ENCODE measurements at places on chromosomes 5 and 9.

GRCh38 chr5:39063037-39063436 lies 11.2 kb downstream of the RICTOR start:
- no peak for DNase-seq

DNA sequence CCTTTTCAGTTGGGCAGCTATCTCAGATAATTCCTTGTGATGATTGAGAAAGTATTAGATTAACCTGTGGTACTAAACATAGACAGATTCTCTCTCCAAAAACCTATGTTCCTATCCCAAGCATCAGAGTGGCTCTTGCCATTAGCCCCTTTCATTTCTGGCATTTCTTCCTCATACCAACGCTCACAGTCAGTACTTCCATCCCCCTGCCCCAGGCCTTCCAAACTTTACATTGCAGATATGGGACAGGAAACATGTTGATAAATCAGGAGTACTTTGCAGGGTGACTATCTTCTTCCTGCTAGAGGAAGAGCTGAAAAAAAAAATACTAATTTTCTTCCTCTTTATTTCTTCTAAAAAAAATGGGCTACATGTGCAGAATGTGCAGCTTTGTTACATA lies 442.6 kb upstream of the RGMB start:
- DNase-seq = no peak

DNA sequence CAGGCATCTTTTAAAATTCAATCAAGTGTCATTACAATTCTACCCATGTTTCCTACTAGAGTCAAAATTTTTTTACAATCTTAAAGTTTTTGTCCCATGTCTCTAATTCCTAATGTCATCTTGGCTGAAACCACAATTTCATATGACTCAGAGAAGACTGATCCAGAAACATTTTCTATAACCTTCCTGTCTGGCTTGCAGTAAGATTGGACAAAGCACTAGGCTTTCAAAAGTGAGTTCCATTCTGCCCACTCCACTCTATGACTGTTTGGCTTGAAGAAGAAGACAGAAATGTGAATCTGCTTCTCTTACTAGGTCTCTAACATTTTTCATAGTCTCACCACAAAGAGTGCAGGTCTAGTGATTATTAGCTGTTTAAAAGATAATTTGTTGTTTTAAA lies 88.8 kb downstream of the NR3C1 start:
- DNase-seq = no peak

DNA sequence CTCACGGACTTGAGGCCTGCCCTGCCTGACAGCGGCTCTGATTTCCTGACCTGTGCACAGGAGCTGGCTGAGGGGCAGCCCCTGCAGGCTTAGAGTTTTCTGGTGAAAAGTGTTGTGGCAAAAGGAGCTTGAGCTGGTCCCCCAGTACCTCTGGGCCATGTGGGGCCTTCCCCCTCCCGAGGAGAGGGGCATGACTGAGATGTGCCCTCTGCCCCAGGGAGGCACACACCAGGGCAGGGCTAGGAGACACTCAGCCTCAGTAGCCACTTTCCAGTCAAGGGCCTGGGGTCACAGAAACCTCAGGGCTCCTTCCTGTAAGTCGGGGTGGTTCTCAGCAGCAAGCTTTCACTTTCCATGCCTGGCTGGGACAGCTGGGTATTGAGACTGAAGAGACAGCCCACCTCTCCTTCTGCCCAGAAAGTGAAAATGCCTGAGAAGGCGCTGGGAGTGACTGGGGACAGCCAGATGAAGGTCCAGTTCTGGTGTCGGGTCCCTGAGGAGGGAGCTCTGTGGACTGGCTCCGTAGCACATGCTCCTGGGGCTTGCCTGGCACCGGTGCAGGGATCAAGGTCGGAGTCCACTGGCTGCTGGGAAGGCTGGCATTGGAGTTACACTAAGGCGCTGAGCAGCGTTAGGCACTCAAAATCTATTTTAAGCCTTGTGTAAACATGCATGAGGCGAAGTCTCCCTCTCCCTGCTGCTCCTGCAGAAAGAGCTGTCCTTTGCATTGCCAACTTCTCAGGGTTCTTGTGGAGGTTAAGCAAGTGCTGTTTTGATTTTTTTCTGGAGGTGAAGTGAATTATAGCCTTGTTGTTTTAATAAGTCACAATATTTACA lies 394.9 kb downstream of the GADD45G start:
- peak; percentile 10 for DNase-seq

DNA sequence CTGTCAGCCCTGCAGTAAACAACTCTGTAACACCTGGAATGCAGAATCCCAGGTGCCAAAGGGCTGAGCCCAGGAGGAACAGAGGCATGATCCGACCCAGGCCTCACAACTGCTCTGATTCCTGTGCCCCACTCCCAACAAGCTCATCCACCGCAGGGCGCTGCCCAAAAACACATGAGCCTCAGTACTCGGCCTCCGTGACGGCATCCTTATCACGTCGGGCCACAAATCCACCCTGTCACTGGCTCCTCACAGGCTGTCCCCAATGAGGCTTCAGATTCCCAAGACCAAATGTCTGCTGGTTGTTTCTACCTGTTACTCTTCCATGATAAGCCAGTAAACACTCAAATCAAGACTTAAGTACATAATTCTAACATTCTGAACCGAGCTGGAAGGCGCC lies 15.2 kb downstream of the QSOX2 start:
- DNase-seq = no peak

- no peak for DNase-seq
These were observed 66.7 kb downstream of the HRH2 start for GRCh38 chr5:175724314-175725275.

- no peak for DNase-seq
These were observed 37.6 kb downstream of the SYK start for GRCh38 chr9:90839183-90839728.

GRCh38 chr5:174535669-174536068 lies 188.7 kb upstream of the MSX2 start:
- DNase-seq = no peak

GRCh38 chr5:171738501-171738900 lies 47.1 kb upstream of the SMIM23 start:
- DNase-seq = no peak

GRCh38 chr9:79390077-79390698 lies 181.6 kb upstream of the TLE4 start:
- DNase-seq = no peak

- no peak for DNase-seq
These were observed 120.3 kb downstream of the SIL1 start for GRCh38 chr5:139077899-139078298.

- no peak for DNase-seq
These were observed 281.9 kb upstream of the IRX4 start for GRCh38 chr5:2164586-2164985.

DNA sequence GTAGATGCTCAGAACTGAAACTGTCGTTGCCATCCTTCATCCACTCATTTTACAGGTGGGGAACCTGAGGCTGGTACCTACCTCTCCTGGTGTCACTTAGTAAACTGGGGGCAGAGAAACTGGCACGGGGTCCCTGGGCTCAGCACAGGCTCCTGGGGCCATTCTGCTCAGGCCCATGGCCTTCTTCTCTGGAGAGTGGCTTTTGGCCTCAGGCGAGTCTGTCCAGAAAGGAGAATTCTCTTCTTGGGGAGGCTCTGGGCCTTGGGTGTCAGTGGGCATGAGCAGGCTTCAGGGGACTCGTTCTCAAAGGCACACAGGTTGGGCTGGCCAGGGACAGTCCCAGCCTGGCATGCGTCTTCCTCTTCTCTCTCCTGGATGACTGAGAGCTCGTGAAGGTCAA lies 24.6 kb downstream of the COL5A1 start:
- no peak for DNase-seq

DNA sequence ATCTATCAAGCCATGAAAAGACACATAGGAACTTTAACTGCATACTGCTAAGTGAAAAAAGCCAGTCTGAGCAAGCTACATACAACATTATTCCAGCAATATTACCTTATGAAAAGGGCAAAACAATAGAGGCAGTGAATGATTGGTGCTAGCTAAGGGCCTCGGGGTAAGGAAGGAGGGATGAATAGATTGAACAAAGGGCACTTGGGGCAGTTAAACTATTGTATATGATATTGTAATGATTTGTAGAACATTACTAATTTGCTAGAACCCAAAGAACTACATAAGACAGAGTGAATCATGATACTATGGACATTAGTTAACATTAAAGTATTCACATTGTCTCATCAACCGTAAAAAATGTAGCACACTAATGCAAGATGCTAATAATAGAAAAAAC lies 218.3 kb downstream of the FBXO4 start:
- no peak for DNase-seq

DNA sequence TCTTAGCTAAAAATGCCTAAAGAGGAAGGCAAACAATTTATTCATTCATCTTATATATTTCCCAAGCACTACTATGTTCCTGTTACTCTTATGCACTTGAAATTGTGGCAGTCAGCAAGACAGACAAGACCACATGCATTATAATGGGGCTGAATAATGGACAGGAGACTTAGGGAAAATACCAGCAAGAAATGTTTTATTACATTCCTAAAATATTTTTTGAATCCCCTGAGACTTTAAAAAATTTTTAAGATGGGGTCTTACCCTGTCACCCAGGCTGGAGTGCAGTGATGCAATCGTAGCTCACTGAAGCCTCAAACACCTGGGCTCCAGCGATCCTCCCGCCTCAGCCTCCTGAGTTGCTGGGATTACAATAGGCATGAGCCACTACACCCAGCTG lies 13.2 kb downstream of the ZCCHC9 start:
- no peak for DNase-seq

DNA sequence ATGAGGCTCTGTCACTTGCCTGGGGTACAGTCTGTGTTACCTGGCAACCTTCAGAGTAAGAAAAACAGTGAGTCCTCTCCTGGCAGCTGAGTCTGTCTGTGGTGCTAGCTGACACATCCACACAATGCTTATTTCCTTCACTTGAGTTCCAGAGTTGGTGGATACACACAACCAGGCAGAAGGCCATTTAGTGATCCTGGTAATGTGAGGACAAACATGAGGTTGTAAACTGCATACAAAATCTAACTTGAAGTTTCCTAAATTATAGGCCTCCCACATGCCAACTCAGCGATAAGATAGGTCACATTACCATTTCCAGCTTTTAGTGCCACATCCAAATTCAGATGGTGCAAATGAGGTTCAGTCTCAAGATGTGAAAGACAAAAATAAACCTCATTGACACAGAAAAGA lies 125.5 kb downstream of the DCP2 start:
- DNase-seq = no peak

DNA sequence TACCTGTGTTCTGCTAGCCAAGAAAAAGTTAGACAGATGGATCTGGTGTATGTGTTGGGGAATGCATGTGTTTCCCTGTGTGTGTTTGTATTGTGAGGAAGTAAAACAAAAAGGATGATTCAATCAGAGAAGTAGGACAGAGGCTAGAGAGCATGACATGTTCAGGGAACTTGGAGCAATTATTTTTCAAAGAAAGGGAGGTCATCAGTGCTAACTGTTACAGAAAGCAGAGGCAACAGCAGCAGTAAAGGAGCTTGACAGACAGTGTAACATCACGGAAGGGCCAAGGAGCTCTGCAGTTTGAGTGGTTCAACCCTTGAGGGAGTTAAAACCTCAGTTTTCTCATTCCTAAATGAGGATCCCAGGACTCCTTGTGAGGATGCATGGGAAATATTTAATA lies 13.2 kb downstream of the SPINK1 start:
- DNase-seq = no peak

GRCh38 chr5:92553326-92553725 lies 1027.7 kb downstream of the NR2F1-AS1 start:
- no peak for DNase-seq

- no peak for DNase-seq
These were observed 135.2 kb downstream of the COL23A1 start for GRCh38 chr5:178454821-178455479.

DNA sequence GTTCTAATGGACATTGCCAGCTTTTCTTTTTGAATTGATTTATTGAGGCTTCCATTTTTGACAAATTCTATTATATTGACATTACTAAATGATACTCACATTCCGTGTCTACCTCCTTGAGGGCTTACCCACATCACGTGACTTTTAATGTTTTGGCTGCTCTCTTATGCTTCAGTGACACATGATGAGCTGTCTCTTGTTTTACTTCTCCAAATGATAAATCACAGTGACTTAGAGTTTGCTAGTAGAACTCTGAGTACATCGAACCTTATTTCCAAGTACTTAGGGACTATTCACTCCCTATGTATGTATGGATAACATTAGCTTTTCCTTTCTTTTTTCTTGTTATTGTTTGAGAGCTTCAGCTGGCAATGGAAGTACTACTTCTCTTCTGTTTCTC lies 169.8 kb upstream of the KCNN2 start:
- no peak for DNase-seq

Measured in stimulated activated CD8-positive, alpha-beta memory T cell treated with anti-CD3 and anti-CD28 coated beads, Interleukin-4, amount 100 ng/mL, for 1 hour (primary cell).